ENCODE measurements at places on chromosomes 6 and 20.

DNA sequence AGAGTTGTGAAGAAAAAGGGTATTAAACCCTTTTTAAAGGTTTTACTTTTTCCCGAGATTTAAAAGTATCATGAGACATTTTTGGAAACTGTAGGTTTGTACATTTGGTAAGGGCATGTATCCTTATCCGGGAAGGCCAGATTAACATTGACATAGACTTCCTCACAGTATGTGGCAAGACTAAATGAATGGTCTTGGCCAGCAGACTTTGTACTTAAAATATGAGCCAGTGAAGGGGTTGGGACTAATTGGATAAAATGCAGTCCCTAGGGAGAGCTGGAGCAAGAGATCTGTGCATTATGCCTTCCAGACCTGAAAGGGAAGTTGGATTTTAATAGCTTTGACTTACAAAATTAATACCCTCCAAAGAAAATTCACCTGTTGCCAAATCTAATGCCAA lies 60.4 kb upstream of the CCN2 start:
- no peak for DNase-seq

DNA sequence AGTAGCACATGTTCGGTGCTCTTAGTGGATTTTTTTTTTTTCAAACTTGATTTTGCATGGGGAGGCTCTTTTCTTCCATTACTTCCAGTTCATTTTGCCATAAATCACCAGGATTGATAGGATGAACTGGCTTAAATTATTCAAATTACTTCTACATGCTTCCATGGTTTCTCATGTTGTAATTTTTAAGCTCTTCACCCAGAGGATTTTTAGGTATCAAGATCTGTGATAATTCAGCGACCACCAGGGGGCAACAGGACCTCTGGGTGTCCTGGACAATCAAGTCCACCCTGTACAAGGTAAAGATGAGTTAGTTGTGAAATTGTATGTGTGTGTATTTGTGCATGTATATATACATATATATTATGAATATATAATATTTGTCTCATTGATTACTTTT lies 4.2 kb upstream of the EPHA7 start:
- no peak for DNase-seq

DNA sequence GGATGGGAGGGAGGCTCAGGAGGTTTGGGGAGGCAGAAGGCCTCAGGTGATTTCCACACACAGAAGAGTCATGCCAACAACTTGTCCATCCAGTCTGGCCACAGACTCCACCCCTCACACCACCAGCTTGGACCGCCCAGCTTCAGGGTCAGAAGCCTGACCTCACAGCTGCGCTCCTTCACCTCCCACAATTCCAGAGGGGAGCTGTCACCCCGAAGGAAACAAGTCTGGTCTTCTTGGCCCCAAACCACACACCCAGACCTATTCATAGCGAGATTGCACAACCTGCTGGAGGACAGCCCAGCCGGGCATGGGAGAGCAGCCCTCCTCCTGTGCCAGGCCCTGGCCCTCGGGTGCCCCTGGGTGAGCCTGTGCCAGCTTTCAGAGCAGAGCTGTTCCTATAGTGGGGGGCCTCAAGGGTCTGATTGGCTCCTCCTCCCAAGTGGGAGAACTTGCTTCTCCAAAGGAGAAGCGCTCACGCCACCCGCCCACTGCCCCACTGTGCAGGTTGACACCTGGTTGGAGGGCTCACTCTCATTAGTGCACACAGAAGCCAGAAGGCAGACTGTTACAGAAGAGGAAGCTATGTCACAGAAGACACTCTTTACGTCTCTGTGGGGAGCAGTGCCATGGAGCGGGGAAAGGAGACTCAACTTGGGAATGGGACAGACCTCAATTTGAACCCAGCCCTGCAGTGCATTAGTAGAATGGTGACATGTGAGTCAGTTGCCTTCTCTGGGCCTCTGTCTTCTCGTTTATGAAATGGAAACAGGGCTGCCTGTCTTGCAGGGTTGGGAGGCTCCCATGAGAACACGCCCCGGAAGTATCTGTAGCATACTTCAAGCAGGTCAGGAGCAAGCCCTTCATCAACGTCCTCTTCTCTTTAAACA lies 128.8 kb downstream of the FOXO3 start:
- DNase-seq: peak; percentile 96

- peak; percentile 74 for DNase-seq
Measured at GRCh38 chr20:25221592-25222460, 26.1 kb upstream of the PYGB start.

Data from psoas muscle (tissue), 8 donors.